Sigmoid colon (tissue), 7 donors: ENCODE measurements at places on chromosomes 6 and 20. TPM values are rescaled to one million over a fixed set of nuclear protein-coding genes. Genes with fewer than 3 reads are reported as not detected.

NKAPL gene
- total RNA-seq = 4.8 TPM

AGPAT1 gene
- total RNA-seq = 45.7 TPM

EDEM2 gene
- total RNA-seq = 8.9 TPM

TSPO2 gene
- not detected for total RNA-seq

FAM83B gene
- total RNA-seq = under 0.01 TPM

ASIP gene
- not detected for total RNA-seq

FERMT1 gene
- 0.28 TPM for total RNA-seq

HLA-C gene
- 349 TPM for total RNA-seq

BHLHE23 gene
- total RNA-seq = not detected

FHL5 gene
- total RNA-seq = 7.8 TPM

BPIFB3 gene
- total RNA-seq = not detected

OPRM1 gene
- total RNA-seq = 0.71 TPM

COX4I2 gene
- not detected for total RNA-seq

TRIM40 gene
- total RNA-seq = not detected

TBX18 gene
- 2.5 TPM for total RNA-seq

FAM209B gene
- total RNA-seq = not detected

SAMD10 gene
- total RNA-seq = 1.1 TPM

RCAN2 gene
- total RNA-seq = 13.2 TPM

BTNL2 gene
- total RNA-seq = not detected

C6orf15 gene
- not detected for total RNA-seq

TAAR8 gene
- not detected for total RNA-seq

EBF4 gene
- total RNA-seq = 37.5 TPM

SPATA25 gene
- 4.3 TPM for total RNA-seq

SLC17A3 gene
- not detected for total RNA-seq

SLC22A16 gene
- not detected for total RNA-seq

SPACA1 gene
- total RNA-seq = not detected

FAM83D gene
- total RNA-seq = 96.7 TPM

MAK gene
- not detected for total RNA-seq

HCRTR2 gene
- total RNA-seq = not detected

VAPB gene
- total RNA-seq = 42.1 TPM

CMTR1 gene
- total RNA-seq = 33.5 TPM

MMUT gene
- 18.5 TPM for total RNA-seq

LTA gene
- total RNA-seq = not detected

CST1 gene
- total RNA-seq = not detected

GPR6 gene
- not detected for total RNA-seq

PI16 gene
- 16.8 TPM for total RNA-seq

STX11 gene
- 3.4 TPM for total RNA-seq

TAGAP gene
- total RNA-seq = 1.4 TPM

TRIM31 gene
- total RNA-seq = 2.2 TPM

MAFB gene
- 43.3 TPM for total RNA-seq

FAXC gene
- total RNA-seq = 23.1 TPM

NKAIN2 gene
- 0.68 TPM for total RNA-seq
